ENCODE measurements at places on chromosomes 7 and 10.

DNA sequence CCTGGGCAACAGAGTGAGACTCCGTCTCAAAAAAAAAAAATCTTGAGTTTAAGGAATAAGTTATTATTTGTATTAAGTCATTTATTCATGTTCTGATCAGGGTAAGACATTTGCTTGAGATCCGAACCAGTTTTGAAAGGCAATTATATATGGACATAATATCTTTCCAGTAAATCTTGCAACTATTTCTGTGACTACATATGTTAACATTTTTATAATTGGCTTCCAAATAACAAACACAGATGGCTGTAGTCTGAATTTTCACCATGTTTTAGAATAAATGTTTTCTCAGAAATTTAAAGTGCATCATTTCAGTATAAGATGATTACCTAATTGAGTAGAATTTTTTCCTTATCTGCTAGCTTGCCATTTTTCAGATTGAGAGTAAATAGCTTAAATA, 21.2 kb downstream of the AKAP9 start:
- no peak for DNase-seq

DNA sequence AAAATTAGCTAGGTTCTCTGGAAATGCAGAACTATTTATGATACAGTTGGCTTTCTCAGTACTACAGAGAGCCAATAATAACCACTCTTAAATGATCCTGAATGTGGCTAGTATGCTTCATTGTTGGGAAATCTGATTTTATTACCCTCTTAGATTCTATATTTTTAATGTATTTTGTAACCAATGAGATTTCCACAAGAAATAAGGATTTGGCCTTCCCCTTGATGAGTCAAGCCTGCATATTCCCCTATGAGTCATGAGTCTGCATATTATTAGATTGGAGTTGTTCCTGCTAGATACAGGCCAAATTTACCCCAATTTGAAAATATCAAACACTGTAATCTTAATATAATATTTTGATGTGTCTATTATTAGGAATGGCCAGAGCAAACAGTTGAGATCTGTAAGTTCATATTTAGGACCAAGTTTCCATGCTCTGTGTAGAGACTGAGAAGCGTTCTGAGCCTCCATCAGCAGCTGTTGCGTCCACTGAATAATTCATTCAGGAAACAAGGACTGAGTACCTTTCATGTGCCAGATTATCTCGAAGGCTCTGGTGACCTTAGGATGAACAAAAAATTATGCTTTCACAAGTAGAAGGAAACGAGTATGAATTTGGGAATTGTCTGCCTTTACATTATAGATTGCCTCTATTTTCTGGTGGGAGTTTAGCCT, 793.4 kb downstream of the NRG3 start:
- DNase-seq = no peak

DNA sequence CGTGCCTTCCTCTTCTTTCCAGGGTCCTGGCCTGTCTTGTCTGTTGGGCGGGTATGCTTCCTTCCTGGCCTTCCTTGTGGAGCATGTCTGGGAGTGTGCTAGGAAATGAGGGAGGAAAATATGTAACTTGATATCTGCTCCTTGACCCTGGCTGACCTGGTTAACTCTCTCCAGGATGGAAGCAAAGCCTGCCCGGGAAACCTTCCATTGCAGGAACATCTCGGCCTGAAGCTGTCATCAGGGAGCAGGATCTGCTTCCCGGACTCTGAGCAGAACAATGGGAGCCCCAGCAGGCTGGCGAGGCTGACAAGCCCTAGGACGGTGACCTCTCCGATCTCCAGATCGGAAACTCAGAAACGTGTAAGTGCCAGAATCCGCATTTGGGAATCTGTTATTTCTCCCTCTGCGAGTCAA, 340.3 kb downstream of the FRMD4A start:
- no peak for DNase-seq

- DNase-seq = no peak
Observed at GRCh38 chr10:48651839-48652238, 32.8 kb upstream of the WDFY4 start.

DNA sequence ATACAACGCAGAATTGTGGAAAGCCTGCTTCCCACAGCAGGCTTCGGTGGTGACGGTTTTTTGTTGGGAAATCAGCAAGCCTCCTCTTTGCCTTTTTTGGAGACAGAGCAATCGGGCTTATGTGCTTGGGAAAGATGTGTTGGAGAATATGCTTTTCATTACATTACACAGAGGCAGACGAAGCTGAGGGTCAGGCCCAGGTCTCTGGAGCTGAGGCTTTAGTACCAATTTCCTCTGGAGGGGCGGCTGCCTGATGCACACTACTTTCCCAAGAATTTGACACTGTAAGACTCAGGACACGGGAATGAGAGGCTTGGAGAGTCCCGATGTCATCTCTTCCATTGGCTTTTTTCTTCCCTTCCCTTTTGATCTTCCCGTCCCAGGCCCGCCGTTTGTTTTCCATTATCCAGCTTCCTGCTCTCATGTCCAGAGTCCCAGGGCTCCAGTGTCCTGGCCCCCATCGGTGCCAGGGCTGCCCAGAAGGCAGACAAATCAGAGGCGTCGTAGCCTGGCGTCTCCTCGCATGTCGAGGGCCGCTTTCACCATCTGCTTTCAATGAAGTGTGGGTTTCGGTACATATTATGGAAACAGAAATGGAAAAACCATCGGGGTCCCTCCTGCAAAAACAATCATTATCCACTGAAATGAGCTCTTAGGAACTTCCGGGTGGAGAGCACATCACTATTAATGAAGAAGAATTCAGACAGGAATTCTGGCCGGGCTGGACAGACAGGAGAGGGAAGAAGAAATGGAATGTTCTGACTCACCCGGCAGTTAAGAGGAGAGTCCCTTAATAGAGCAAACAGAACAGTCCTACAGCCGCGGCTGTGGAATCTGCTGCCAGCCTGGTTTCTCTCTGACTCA, 123.0 kb upstream of the JCAD start:
- no peak for DNase-seq

DNA sequence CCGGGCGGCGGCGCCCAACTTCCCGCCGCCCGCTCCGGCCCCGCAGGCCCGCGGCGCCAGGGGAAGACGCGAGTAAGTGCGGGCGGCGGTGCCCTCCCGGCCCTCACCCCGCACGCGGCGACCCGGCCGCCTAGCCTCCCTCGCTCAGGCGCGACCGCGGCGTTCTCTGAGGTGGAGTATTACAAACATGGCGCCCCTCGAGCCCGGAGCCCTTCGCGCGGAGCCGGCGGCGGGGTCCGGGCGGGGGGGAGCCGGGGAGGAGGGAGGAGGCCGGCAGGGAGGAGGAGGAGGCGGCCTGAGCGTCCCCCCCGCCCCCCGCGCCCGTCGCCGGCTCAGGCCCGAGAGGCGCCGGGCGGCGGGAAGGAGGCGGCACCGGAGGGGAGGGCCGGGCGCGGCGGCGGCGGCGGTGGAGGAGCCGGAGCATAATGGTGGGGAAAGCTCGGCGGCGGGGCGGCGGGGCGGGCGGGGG, at the start of gene ZMYND11:
TSS of gene ZMYND11 (plus strand) at position 324 of the 469 bp plus-strand sequence. CDS start 44,558 bp downstream, outside the sequence.
- peak; percentile 57 for DNase-seq

DNA sequence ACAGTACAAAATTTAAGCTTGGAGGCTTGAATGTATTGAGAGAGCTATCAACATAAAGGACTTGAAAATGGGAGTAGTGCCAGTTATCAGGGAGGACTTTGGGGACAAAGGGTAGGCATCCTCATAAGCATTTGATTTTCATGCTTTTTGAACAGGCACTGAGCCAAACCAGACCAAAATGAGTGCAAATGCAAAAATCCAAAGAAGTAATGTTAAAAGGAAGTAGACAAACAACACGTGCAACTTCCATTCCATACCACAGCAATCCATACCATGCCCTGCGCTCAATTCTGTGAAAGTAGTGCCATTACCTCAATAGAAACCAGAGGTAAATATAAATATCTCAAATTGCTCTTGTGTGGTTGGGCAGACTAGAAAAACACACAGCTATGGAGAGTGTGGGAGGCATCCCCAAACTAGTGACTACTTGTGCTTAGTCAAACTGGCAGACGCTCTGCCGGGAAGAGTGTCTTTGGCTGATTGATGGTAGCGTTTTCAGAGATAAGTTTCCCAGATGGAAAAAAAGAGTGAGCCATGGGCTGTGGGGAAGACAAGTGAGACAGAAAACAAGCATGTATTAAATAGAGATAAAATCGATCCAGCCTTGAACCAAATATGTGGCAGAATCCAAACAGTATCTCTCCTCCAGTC, 161.5 kb downstream of the CREB5 start:
- DNase-seq = no peak

- DNase-seq = no peak
Observed at GRCh38 chr10:123555616-123556015, 110.5 kb upstream of the GPR26 start.

DNA sequence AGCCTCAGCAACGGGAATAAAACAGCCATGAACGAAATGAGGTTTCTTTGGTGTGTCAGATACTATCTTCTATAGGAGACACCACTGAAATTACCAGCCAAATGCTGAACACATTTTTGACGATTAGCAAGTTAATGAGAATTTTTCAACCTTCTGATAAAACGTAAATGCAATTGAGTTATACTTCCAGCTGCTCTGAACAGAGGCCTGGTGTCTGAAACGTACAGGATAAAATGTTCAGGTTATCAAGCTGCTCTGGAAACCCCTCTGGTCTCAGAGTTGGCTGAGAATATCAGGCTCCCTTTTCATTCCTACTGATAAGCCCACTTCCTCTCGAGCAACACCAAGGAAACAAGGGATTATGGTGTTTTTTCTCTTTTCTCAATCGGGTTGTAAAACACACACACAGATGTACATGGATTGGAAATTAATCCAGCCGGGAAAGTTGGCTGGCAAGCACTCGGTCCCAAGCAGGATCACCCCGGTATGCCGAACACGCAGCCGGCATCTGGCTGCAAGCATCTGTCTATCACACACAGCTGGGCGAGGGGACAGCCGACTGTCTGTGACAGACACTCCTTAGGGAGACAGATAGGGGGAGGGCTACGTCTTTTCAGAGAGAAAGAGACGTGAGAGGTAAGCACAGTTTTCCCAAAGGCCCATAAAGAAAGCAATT, 171.8 kb downstream of the PRKAG2 start:
- no peak for DNase-seq

GRCh38 chr10:17220652-17221100, 7.4 kb upstream of the VIM start:
- DNase-seq = no peak

GRCh38 chr10:91034494-91035159, 113.7 kb upstream of the ANKRD1 start:
- no peak for DNase-seq

- DNase-seq = no peak
Observed at GRCh38 chr10:86440874-86441843, 74.6 kb upstream of the GRID1 start.

DNA sequence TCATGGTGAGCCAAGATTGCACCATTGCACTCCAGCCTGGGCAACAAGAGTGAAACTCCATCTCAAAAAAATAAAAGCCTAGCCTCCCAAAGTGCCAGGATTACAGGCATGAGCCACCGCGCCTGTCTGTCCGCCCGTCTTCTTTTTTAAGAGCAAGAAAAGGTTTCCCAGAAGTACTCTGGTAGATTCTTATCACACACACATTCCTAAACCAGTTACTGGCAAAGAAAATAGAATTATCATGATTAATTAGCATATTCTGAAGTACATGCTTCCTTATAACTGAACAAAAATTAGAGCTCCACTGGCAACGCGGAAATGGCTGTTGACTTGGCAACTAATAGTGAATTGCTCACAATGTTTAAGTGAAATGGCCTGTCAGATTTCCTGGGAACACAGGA, 87.0 kb downstream of the ADK start:
- no peak for DNase-seq

DNA sequence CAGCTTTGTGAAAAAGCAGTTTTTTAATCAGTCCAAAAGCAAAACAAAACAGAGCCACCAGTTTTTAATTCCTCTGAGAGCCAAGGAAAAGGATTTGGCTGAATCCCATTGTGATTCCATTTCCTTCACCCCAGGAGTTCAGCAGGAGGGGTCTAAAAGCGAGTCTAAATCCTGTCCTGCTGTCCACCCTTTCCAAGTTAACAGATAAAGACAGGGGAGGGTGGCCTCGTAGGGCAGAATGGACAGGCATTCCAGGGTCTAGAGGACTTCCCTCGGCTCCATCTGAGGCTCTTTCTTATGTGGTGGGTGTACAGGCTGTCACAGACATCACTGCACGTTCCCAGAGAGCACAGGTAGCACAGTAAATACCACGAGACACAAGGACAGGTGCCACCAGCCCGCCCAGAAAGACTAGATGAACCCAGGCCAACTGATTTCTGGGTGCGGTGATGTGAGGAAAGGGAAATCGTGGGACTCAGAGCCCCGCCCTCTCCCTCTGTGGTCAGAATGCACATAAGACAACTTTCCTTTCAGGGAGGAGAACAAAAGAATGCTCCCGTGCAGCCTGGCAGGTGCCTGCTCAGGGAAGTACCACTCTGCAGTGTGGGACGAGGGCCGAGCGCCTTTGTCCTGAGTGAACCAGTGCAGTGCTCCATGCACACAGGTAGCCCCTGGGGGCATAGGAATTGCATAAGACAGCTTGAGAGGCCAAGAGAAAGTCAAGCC, 119.7 kb downstream of the ABLIM1 start:
- peak; percentile 32 for DNase-seq

DNA sequence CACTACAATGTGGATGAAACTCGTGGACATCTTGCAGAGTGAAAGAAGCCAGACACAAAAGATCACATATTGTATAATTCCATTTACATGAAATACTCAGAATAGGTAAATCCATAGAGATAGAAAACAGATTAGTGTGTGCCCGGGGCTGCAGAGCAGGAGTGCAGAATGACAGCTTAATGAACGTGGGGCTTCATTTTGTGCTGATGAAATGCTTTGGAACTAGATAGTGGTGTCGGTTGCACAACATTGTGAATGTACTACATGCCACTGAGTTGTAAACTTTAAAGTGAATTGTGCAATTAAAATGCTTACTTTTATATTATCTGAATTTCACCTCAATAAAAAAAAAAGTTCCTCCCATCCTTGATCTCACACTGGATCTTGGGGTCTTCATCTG, 31.8 kb upstream of the CARD11 start:
- no peak for DNase-seq

DNA sequence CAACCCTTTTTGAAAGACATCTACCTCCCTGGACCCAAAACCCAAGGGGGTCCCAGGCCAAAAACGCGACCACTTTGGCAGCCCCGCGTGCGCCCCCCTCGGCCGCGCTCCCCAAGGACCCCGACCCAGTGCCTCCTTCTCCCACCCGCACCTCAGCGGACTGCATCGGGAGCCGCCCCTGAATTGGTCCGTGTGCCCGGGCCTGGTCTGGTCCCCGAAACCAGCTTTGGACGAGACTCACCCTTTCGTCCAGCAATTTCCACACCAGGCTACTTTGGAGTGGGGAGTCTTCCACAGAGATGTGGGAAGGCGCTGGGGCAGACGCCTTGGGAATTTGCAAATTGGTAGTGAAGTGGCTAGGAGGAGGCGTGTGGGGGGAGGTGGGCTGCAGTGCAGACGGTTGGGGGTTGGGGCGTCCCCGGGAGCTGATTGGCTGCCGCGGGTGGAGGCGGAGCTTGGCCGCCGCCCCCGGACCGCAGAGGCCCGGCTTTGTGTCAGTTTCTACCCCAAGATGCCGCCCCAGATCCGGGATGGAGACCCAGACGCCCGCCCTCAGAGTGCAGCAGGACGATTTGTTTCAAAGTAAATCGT, 16.9 kb downstream of the TCAF1 start:
- no peak for DNase-seq

- DNase-seq = no peak
Observed at GRCh38 chr10:53508197-53508596, 735.6 kb upstream of the MBL2 start.

- no peak for DNase-seq
Observed at GRCh38 chr7:107208024-107208521, 39.3 kb downstream of the HBP1 start.
